ENCODE measurements at places on chromosomes 3 and 15. TPM values are rescaled to one million over a fixed set of nuclear protein-coding genes. Genes with fewer than 3 reads are reported as not detected.

- DNase-seq, result no peak
- H3K27me3 ChIP-seq, result no peaks in the 10 kb centered on the region
- no peaks in the 10 kb centered on the region for H3K4me1 ChIP-seq
- H3K27ac ChIP-seq, result no peak overlapping the region
- no peak overlapping the region for H3K4me3 ChIP-seq
These were observed 280.2 kb downstream of the LSAMP start for GRCh38 chr3:116165135-116165534.

KIF15 gene
- 5.9 TPM for total RNA-seq

DNA sequence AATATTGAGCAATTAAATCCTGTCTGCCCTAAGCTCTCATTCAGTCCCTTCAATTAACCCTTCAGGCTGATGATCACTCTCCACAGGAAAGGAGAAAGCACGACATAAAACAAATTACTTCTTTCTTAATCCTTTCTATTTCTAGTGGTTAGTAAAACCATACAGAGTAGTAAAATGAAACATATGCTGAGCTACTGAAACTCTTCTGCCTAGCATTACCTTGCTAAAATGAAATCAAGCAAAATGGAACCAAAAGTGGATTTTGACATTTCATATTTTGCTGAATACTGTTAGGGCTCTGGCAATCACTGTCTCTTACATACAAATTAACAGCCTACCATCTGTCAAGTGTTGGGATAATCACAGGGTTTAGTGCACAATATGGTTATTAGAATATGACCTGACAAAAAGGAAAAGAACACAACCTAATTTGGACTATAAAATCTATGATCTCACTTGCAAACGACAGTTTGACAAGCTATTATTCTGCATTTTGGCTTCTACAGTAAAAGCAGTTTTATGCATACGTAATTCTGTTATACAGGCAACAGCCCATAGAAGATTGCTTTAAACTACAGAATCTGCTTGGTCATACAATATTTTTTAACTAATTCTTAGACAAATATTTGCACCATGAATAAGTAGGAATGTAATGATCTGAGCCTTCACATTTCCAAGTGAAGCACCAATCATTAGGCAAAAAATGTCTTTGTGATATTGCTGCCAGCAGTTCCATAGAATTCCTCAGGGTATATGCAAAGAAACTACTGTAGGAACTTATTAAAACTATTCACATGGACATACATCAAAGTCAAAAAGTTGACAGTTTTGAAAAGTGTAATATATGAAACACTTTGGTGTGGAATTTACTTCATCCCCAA is 105.0 kb downstream of the FHIT start:
- H3K4me3 ChIP-seq, result no peak overlapping the region
- H3K36me3 ChIP-seq, result no peaks in the 10 kb centered on the region
- H3K27me3 ChIP-seq, result no peaks in the 10 kb centered on the region
- no peaks in the 10 kb centered on the region for H3K4me1 ChIP-seq
- no peak overlapping the region for H3K27ac ChIP-seq

DNA sequence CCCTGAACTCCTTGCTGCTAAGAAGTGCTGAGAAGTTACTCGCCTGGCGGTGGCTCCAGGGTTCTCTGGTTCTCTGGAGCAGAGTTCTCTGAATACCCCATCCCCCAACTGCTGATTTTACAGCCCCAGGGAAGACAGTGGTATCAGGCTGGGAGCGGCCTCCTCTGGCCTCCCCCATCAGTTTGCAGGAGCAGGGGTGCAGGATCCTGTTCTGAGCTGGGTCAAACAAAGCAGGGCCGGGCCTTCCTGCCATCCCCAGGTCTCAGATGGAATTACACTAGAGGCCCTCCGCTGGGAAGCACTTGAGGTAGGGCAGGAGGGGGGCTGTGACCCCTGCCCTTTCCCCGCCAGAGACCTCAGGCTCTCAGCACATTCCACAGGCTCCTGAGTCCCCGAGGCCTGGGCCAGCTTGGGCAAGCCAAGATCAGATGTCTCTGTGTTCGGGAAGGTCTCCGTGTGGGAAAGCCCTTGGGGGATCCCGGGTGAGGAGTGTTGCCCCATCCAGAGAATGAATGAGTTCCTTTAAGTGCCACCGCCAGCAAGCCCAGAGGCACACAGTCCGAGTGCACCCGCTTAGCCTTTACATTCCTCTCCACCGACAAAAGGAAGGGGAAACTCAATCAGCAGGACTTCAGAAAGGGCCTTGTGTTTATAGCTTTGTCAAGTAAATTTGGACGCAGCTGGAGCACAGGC is 149.9 kb downstream of the LRRK1 start:
- no peaks in the 10 kb centered on the region for H3K4me1 ChIP-seq
- H3K27me3 ChIP-seq, result no peaks in the 10 kb centered on the region
- DNase-seq, result no peak

GRCh38 chr3:61669203-61669602 is 107.8 kb downstream of the PTPRG start:
- peaks cover 5% of the 10 kb centered on the region for H3K4me1 ChIP-seq
- H3K4me3 ChIP-seq, result no peak overlapping the region
- H3K27me3 ChIP-seq, result no peaks in the 10 kb centered on the region
- H3K36me3 ChIP-seq, result no peaks in the 10 kb centered on the region
- no peak overlapping the region for H3K27ac ChIP-seq

ESYT3 gene
- total RNA-seq, result 1.2 TPM

GOLGA6L9 gene
- total RNA-seq, result 3.0 TPM

- no peaks in the 10 kb centered on the region for H3K36me3 ChIP-seq
- no peaks in the 10 kb centered on the region for H3K4me1 ChIP-seq
- no peak overlapping the region for H3K27ac ChIP-seq
- no peak for DNase-seq
These were observed 380.2 kb upstream of the ATP11B start for GRCh38 chr3:182413061-182413460.

All from colonic mucosa (tissue), 4 donors.